HS-27A (cell line): ENCODE measurements at places on chromosomes 2 and 18.

- DNase-seq: no peak
These were observed 107.7 kb upstream of the CDC42EP3 start for GRCh38 chr2:37779139-37779538.

DNA sequence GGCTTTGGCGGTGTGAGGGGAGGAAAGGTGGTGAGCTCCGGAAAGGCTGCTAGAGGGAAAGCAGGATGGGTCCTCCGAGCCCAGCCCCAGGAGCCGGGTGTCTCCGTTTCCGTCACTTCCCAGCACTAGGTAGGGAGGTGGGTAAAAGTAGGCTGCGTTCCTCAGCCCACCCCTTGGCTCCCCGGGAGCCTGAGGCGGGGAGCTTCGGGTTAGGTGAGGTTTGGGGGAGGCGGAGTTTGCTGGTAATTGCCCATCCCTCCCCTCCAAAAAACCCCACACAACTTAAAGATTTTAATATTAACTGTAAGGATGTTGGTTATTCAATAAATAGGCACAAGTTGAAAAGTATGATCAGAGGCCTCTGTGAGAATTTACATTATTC, 552 bp upstream of the ATF2 start:
- DNase-seq: no peak

- DNase-seq: no peak
These were observed 309.9 kb upstream of the PKDCC start for GRCh38 chr2:41737888-41738287.

DNA sequence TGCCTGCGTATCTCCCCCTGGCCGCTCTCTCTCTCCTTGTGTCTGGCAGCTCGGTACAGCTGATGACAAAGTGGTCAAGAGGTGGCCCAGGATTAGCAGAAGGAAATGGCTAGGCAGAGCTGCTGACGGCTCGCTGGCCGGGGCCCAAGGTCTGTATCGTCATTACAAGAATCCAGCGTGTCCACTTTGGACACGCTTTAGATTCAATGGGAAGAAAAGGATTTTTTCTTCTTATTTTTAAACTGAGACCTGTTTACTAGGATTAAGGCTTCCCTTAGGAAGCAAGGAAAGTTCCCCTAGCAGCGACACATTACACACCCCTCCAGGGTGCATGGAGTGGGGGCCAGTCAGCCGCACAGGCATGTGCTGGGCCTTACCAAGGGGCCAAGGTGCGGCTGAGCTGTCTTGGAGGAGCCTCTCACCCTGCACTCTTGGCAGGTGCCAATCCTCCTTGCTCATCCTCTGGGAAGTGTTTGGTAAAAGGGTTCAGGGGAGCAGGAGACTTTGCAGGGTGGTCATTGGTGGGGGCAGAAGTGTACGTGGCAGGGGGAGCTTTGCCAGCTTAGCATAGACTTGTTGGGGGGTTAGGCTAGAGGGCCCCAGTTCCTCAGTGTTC, 76.8 kb downstream of the POLR1A start:
- no peak for DNase-seq

GRCh38 chr2:111919365-111919764, 21.0 kb downstream of the MERTK start:
- no peak for DNase-seq

DNA sequence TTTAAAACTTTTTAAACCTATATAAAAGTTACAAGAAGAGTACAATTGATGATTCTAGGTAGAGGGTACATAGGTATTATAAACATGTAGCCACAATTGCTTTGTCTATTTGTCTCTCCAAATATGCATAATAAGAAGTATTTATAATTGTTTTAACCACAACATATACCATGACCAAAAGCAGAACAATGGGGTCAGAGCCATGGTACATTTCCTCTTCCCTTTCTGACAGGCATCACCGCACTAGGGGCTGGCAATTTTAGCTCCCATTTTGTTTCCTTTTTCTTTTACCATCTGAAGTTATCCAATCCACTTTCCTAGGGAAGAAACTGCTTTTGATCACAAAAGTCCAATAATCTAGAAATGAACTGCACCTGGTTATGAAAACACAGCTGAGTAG, 49.3 kb downstream of the TMX3 start:
- DNase-seq: no peak

DNA sequence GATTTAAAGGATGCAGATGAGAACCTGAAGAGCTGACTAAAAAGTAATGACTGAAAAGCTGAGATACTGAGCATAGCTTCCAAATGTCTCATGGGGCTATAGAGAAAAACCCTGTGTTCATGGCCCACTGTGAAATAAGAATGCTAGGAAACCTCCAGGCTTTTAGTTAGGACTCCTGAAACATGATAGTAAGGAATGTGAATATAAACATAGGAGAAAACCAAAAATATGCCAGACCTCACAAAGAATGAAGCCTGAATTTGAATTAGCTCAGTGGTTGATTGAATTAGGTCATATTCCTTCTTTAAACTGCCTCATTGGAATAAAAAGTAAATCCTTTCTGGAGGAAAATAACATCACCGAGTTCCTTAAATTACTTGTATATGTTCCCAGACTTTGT, 194.5 kb upstream of the NXPH2 start:
- DNase-seq: peak; percentile 92

- DNase-seq: no peak
These were observed 129.3 kb upstream of the UNC80 start for GRCh38 chr2:209642146-209642820.

DNA sequence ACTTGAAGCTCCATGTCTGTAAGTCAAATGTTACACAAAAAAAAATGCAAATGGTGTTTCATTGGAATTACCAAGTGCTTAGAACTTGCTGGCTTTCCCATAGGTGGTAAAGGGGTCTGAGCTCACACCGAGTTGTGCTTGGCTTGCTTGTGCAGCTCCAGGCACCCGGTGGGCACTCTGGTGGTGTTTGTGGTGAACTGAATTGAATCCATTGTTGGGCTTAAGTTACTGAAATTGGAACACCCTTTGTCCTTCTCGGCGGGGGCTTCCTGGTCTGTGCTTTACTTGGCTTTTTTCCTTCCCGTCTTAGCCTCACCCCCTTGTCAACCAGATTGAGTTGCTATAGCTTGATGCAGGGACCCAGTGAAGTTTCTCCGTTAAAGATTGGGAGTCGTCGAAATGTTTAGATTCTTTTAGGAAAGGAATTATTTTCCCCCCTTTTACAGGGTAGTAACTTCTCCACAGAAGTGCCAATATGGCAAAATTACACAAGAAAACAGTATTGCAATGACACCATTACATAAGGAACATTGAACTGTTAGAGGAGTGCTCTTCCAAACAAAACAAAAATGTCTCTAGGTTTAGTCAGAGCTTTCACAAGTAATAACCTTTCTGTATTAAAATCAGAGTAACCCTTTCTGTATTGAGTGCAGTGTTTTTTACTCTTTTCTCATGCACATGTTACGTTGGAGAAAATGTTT, 97.9 kb upstream of the IL1R2 start:
- no peak for DNase-seq

DNA sequence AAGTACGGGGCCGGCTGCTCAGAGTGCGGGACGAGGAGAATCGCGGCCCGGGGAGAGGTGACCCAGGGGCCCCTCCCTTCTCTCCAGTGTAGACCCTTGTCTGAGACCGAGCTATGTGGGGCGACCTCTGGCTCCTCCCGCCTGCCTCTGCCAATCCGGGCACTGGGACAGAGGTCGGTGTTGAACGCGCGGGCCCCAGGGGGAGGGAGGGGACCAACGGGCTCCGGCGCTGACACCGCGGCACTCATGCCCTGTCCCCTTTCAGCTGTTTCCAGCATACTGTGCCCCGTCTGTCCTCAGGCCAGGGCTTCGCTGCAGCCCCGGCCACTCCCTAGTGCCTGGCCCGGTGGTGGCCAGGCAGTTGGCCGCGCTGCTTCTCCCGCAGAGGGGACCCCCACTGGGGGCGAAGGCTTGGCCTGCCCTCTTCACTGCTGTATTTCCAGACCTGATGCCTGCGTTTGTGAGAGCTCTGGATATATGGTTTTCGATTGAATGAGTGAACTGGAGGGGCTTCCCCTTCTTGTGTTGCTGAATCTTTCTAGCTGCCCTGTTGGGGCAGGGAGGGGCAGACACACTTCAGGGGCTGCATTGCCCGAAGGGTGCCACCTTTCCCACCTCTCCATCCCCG, 809 bp downstream of the DBI start:
- peak; percentile 9 for DNase-seq

DNA sequence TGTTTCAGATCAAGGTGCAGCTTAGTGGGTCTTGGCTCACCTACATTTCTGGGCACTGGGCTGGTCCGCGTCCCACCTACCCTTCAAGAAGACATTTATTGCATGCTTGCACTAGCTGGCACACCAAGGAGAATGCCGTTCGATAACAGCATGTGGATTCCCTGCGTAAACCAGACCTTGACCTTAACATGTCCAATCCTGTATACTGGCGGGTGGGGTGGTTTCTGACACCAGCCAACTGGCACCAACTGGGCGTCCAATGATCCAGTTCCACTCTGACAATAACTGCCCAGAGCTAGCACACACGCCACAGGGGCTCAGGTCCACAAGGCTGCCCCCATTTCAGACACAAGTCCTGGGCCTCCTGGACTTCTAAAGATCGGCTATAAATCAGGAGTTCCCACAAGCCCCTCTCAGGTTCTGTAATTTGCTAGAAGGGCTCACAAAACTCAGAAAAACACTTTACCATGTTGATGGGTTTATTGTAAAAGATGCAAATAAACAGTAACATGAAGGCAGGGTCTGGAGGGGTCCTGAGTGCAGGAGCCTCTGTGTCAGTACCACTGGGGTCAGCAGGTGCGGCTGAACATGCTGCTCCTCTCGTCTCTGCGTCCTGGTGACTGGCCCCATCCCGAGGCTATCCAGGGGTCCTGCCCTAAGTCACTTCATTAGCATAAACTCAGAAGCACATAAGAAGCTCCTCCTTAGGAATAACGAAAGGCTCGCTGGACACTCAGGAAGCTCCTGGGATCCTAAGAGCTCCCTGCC, 161.8 kb downstream of the HDAC4 start:
- no peak for DNase-seq

DNA sequence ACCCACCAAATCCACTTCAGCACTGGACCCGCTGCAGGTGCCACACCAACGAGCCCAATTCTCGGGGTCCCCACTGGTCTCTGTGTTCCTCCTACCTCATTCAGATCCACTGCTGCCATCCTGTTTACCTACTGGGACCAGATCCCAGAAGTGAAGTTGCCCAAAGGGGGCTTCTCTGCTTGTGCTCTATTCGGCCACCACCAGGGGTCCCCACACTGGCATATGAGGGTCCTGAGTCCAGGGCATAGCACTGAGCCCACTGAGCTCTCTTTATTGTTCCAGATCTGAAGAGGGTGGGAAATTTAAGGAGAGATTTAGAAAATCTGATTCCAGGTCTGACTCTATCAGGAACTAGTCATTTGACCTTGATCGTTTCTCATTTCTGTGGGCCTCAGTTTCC, 2.4 kb downstream of the GPR45 start:
- no peak for DNase-seq

DNA sequence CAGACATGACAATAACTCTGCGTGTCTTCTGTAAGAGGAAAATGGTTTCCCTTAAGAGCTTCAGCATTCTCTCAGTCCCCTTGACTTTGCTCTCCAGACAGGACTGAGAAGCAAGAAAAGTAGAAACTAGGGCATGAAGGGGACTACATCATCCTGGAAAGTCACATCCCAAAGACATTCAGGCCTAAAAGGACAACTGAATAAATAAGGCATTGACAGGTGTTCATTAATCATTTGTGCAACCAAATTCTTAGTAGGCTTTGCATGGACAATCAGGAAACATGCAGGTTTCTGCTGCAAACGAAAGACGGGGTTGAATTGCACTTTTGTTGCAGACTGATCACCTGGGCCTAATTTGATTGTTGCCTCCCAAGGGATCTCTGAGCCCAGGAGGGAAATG, 1.2 kb upstream of the SGPP2 start:
- DNase-seq: no peak

GRCh38 chr2:224893848-224894247, 148.4 kb downstream of the DOCK10 start:
- DNase-seq: no peak

- DNase-seq: no peak
These were observed 46.9 kb downstream of the SLC66A2 start for GRCh38 chr18:79904357-79905147.

DNA sequence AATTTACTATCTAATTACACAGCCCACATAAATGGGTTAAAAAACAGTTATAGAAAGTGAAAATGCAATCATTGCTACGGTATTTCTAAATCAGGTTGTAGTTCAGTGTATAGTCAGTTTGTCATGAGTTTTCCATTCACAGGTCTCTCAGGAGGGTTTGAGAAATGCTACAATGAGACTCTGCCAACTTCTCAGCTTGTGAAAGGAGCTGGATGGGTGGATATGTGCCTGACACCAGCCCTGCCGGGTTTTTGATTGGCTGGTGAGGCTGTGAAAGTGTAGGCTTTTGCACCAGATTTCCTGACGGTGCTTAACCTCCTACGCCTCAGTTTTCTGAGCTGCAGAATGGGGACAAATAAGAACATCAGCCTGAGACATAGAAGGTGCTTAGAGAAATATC, 102.6 kb upstream of the SMIM21 start:
- no peak for DNase-seq

GRCh38 chr2:178756843-178757242, 50.4 kb downstream of the TTN start:
- DNase-seq: peak; percentile 22

DNA sequence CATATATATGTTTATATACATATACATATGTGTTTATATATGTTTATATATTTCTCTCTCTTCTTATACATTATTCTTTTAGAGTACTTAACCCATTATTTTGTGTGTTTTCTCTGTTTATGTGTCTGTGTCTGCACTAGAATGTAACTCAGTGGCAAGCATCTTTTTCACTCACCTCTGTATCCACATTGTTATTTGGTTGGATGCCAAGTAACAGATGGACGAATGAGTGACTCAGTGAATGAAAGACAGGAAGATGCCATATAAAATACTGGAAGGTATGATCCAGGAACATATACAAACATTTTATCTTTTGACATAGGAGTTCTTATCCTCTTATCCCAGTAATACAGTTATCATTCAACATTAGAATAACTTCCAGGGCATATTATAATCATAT, 684.8 kb downstream of the RNF144A start:
- DNase-seq: no peak

DNA sequence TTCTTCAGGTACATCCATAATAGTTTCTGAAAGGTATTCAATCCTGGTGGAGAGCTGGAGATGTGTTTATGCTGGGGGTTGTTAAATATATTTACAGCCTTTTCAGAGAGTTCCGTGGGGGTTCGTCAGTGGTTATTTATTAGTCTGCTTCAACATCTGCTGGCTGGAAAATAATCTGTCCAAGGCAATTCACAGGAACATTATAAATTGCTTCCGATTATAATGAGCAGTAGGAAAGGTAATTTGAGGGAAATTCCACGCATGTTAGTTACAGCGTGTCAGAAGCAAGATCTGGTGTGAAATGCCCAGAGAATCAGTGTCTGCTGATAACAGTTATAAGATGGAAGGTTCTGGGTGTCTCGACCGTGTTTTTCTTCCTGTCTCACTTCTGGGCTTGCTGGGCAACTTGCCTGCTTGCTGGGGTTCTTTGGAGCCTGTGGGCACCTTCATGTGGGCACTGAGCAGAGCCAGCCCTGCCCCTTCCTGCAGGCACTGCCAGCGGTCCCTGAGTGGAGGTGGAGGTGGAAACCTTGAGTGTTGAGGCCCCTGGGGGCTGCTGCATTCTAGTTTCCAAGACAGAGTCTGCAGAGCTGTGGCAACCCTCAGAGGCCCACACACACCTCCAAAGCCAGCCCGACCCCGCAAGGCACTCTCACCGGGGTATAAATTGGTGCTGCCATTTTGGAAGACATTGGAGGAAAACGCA, 185.7 kb downstream of the FAM210A start:
- DNase-seq: no peak

- DNase-seq: no peak
These were observed 252.8 kb downstream of the LDLRAD4 start for GRCh38 chr18:13471198-13471845.
